ENCODE measurements at places on chromosomes 6 and 20.
A peak's percentile ranks its signal among the peaks of the same experiment; 100 is the strongest.

DNA sequence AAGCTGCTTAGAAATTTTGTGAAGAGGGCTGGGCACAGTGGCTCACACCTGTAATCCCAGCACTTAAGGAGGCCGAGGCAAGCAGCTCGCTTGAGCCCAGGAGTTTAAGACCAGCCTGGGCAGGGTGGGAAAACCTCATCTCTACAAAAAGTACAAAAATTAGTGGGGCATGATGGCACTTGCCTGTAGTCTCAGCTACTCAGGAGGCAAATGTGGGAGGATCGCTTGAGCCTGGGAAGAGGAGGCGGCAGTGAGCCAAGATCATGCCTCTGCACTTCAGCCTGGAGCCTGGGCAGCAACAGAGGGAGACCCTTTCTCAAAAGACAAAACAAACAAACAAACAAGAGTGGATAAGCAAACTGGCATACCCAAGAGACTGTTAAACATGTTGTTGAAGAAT is 308.3 kb upstream of the ADGRB3 start:
- no peak for DNase-seq

GRCh38 chr20:14741616-14742015 is 404.2 kb upstream of the FLRT3 start:
- no peak for DNase-seq

DNA sequence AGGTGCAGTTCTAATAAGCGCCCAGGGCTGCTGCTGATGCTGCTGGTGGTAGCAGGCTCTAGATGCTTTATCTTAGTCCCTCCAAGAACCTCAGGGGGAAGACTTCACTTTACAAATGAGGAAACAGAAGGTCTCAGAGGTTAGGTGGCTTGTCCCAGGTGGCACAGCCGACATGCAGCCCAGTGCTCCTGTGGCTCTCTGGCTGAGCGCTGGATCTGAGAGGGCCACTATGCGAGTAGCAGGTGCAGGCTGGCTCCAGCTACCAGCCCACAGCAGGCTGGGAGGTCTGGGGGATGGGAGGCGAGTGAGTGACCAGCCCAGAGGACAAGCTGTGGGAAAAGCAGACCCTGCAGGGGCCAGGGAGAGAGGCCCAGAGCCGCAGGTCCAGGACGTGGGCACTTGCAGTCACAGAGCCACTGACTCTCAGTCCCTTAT is 90.9 kb downstream of the PRND start:
- DNase-seq: no peak

DNA sequence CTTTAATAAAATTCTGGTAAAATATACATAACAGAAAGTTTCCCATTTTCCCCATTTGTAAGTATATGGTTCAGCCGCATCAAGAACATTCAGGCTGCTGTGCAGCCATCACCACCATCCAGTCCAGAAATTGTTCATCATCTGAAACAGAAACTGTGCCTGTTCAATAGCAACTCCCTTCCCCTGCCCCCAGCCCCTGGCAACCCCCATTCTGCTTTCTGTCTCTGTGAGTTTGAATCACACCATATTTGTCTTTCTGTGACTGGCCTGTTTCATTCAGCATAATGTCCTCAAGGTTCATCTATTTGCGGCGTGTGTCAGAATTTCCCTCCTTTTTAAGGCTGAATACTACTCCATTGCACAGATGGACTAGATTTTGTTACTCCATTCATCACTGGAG is 19.1 kb downstream of the VSTM2L start:
- no peak for DNase-seq

DNA sequence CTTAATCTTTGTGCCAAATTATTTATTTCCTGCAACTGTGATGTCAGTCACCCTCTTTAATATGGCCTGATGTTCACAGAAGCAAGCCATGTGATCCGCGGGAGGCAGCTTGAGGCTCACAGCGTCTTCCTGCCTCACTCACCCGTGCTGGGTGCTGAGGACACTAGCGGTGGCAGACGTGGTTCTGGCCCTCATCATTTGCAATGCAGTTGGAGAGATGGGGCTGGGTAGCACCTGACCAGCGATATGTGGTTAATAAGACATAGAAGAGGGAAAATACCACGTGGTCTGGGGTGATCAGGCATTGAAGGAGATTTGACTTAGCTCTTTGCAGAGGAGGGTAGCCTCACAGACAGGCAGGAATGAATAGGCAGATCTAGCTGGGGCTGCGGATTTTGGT is 264.7 kb downstream of the TMEM242 start:
- no peak for DNase-seq

DNA sequence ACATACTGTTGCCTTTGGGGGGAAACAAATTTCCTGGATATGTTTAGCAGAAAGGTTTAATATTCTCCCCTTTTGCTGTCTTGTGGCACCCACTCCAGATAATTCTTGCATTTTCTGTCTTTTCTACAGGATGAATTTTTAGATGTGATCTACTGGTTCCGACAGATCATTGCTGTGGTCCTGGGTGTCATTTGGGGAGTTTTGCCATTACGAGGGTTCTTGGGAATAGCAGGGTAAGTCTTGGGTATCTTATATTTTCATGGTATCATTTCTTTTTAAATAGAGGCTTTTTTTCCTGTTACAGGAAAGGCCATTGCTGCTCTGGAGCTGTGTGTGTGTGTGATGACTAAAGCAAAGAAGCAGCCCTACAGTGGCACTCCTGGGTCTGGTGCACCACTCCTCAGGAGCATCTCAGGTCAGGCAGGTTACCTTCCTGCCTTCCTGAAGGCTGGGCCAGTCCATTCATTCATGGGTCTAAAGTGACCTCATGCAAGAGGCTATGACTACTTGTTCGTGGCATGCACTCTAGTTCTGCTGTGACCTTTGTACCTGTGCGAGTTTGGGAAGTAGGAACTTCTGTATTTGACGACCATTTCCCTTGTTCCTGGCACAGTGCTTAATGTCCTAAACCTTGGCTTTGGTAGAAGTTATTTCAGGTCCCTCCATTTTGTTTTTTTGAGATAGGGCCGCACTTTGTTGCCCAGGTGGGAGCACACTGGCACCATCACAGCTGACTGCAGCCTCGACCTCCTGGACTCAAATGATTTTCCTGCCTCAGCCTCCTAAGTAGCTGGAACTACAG is 2.2 kb downstream of the RAB5IF start:
- DNase-seq: peak; percentile 77

- no peak for DNase-seq
Measured at GRCh38 chr20:45432294-45432693, 16.4 kb downstream of the PIGT start.

DNA sequence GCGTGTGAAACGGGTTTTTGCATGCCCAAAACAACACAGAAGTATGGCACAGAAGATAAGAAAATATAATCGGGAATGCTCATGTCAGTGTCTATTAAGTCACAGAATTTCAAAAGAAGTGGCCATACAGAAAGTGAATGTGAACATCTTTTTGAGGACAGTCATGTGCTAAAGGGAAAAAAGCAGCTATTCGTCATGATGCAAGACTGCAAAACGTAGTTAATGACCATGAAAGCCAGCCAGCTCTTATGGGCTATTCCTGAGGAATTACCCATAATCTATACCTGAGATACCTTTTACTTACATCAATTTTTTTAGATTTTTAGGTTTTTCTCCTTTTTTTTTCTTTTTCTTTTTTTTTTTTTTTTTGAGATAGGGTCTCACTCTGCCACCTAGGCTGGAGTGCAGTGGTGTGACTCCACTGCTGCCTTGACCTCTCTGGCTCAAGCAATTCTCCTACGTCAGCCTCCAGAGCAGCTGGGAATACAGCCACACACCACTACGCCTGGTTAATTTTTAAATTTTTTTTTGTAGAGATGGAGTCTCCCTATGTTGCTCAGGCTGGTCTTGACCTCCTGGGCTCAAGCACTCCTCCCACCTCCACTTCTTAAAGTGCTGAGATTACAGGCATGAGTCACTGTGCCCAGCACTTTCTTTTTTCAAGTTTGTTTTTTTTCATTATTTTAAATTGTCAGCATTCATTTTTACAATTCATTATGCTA is 18.1 kb upstream of the ZBP1 start:
- peak; percentile 12 for DNase-seq

DNA sequence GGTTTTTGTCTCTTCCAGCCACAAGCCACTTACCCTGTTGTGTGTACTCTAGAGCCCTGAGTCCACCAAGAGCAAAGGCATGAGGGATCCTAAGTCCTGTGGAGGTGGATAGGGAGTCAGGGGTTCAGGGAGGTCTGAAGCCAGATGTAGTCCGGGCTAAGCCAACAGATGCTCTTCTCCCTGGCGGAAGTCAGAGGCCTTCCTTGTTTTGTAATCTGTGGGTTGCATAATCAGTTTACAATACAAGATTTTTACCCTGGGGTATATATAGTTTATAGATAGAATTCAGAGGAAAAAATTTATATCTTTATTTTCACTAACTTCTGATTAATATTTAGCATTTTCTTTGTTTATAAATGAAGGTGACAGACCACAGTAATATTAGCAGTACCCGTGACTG is 9.2 kb downstream of the LAMP5 start:
- no peak for DNase-seq

DNA sequence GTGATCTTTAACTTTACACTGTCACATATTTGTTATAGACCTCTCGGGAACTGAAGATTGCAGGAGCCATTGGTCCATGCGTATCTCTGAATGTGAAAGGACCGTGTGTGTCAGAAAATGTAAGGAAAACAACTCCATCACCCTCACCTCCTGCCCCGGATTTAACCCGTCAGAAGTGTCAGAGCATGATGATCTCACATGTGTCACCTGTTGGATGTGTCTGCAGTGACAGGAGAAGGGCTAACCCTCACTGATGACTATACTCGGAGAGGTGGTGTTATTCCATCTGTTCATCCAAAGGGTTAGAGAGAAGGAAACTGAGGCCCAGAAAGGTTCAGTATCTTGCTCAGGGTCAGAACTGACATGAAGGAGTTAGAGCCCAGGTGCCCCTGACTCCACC is 24.9 kb downstream of the SEC23B start:
- DNase-seq: no peak
